NCI-H510A (cell line): ENCODE measurements at places on chromosomes 7 and 10.

GRCh38 chr7:144834641-144835144 lies 1.2 kb downstream of the TPK1 start:
- no peak for DNase-seq

- no peak for DNase-seq
Measured at GRCh38 chr7:37028909-37029440, 304.7 kb upstream of the AOAH start.

- no peak for DNase-seq
Measured at GRCh38 chr7:104980841-104981671, 32.9 kb upstream of the KMT2E start.

DNA sequence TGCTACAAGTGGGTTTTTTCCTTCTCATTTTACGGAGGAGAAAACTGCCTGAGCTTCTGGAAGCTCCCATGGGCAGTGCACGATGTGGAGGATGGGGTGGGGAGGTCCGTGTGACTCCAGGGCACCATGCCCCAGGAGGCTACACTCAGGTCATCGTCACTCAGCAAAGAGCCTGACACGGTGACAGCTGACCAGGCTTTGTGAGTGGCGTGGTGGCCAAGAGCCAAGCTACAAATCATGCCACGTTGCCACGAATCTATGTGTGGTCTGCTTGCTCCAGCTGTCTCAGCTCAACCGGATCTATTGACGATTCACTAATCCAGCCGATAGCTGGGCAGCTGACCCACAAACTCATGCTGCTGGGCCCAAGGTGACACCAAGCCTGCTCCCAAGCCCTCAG lies 27.6 kb upstream of the C10orf71 start:
- no peak for DNase-seq

DNA sequence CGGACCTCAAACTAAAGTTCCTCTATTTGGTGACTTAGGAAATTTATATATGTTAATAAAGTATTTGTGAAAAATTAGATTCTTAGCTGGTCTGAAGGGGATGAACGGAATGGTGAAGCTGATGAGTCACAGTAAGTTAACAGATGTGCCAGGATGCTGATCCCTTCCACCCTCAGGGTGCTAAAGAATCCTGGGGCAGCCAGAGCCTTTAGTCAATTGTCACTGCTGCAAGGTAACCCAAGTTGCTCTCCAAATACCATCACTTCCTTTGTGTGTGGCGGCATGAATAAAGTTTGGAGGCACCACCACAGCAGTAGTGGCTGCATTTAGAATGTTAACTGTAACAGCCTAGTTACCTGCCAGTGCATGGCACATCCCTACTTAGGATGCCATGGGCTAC lies 222.6 kb upstream of the PPP1R3A start:
- DNase-seq, result no peak

DNA sequence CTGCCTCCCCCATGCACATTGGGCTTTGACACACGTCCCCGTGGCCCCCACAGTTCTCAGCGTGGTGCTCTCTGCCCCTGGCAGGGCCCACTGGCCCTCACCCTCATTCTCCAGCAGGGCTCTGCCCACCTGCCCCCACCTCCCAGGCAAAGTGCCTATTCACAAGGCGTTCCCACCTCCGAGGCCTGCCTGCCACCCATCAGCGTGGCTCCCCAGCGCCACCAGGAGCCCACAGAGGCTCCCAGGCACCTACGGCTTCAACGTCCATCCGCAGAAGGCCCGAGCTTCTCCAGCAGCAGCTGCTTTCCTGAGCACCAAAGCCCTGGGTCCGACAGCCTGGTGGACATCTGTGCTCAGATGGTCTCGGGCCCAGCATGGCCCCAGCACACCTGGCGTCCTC lies 211.8 kb upstream of the PPP2R2D start:
- no peak for DNase-seq

DNA sequence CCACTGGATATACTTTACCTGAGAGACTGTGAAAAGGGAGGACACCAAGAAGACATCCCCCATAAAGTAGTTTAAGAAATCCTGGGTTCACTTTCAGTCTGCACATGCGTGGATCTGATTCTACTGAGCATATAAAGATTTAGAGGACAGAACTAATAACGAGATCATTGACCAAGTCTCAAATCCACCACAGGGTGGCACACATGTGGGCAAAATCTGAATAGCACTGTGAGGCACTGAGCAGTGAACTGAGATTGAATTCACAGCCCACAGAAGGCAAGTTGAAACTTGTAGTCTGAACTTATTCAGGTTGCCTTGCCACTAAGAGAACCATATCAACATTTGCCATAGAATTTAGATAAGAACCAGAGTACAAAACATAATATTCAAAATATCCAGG lies 818.6 kb downstream of the GRID1 start:
- DNase-seq, result peak; percentile 48

GRCh38 chr10:59891936-59892335 lies 14.4 kb downstream of the CCDC6 start:
- no peak for DNase-seq

- DNase-seq, result no peak
Measured at GRCh38 chr10:11183015-11183414, 165.3 kb downstream of the CELF2 start.

GRCh38 chr10:100803908-100804307 lies 58.5 kb downstream of the PAX2 start:
- DNase-seq, result no peak

DNA sequence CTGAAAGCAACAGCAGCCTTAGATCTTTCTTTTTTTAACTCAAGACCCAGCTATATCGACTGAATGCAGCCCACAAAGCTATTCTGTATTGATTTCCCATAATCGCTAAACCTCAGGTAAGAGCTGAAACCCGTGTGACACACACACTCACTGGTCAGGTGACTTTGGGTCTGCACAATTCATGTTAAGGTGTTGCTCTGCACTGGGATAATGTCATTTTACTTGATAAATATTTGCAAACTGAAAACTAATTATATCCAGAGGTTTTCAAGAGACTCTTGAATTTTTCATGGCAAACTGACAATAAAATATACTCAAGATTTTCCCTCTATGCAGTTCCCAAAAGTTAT lies 33.1 kb downstream of the SCRN1 start:
- DNase-seq, result no peak

DNA sequence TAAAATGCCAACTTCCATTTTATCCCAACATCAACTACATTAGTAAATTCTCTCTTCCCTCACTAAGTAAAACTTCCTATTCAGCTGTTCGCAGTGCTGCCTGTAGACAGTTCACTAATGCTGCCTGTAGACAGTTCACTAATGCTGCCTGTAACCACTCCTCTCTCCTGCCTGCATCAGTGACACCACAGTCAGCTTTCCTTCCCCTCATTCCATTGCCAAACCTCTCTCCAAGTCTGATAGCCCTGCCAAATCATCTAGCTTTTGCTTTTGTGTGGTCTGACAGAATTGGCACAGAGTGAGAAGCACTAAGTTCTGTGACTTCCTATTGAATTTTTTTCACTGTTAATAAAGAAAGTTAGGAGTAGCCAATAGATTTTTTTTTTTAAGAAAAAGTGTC lies 43.0 kb upstream of the MACC1 start:
- DNase-seq, result no peak

GRCh38 chr10:103800789-103801540 lies 54.4 kb downstream of the SH3PXD2A start:
- peak; percentile 50 for DNase-seq

- no peak for DNase-seq
Measured at GRCh38 chr10:72557362-72557761, 68.5 kb downstream of the MICU1 start.

GRCh38 chr10:123548770-123549169 lies 117.4 kb upstream of the GPR26 start:
- no peak for DNase-seq

DNA sequence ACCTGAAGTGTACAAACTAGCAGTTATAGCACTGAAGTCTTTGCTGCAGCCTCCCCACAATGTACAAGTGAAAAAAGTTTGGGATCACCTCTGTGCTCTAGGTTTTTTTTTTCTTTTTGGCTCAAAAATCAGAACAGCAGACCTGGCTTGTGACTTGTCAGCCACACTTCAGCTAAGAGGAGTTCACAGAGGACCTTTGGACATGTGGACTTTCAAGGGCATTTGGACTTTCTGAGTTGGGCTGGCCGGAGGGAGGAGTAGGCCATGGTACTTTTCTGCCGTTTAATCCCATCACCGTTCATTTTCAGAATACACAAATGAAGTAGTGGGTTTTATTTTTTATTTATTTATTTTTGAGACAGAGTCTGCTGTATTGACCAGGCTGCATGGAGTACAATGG lies 21.9 kb upstream of the ACSL5 start:
- no peak for DNase-seq

GRCh38 chr10:132332433-132332754 lies 401 bp downstream of the LRRC27 start:
- DNase-seq, result no peak

GRCh38 chr10:69402386-69402785 lies 14.3 kb downstream of the TACR2 start:
- DNase-seq, result no peak

DNA sequence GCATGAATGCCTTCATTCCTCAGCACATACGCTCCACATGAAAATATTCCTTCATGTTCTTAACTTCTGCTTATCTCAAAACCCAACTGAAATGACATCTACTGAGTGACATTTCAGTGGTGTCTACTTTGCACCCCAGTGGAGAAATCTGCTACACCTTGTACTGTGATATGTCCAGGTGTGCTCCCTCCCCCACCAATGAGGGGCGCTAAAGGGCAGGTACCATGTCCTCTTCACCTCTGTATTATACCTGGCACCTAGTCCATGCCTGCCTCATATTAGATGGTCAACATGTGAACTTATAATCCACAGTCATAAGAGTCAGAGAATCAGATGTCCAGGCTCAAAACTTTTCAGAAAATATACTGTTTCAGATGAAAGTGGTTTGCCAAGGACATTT lies 2.1 kb downstream of the PAXIP1 start:
- no peak for DNase-seq
